ENCODE measurements at places on chromosomes 2 and 18. TPM values are rescaled to one million over a fixed set of nuclear protein-coding genes. Genes with fewer than 3 reads are reported as not detected.

DNA sequence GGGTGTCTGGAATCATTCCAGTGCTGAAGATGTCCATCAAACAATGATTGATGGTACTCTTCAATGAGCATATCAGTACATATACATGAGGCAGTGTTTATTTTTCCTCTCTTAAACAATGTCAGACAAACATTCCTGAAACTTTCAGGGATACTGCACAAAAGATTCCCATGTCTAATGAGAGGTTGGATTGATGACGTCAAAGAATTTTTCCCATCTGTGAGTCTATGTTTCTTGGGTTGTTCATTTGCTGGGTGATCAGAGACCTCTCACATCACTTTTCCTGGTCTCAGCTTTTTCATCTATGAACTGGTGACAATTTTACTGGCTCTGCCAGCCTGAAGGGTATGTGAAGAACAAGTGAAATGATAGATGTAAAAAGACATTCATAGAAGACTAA, 325.5 kb downstream of the EN1 start:
- no peaks in the 10 kb centered on the region for H3K36me3 ChIP-seq
- no peaks in the 10 kb centered on the region for H3K4me1 ChIP-seq

DNA sequence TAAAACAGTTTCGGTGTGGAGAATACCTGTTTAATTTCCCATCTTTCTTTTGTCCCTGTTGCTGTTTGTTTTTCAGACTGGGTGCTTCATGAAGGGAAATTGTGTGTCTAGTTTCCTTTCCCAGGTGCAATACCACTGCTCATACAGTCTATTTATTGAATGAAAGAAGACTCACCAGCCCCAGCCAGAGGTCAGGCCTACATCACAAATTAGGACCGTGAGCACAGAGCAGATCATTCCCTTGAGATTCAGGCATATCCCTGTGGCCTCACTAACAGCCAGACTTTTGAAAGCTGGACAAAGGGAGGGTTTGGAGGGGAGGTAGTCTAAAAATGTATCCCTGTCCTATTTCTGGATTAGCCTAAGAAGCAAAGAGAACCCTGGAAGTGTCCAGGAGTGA, 278.9 kb downstream of the IRS1 start:
- no peak for DNase-seq
- H3K4me3 ChIP-seq = no peak overlapping the region
- H3K4me1 ChIP-seq = no peaks in the 10 kb centered on the region
- H3K27me3 ChIP-seq = no peaks in the 10 kb centered on the region
- H3K36me3 ChIP-seq = no peaks in the 10 kb centered on the region

DNA sequence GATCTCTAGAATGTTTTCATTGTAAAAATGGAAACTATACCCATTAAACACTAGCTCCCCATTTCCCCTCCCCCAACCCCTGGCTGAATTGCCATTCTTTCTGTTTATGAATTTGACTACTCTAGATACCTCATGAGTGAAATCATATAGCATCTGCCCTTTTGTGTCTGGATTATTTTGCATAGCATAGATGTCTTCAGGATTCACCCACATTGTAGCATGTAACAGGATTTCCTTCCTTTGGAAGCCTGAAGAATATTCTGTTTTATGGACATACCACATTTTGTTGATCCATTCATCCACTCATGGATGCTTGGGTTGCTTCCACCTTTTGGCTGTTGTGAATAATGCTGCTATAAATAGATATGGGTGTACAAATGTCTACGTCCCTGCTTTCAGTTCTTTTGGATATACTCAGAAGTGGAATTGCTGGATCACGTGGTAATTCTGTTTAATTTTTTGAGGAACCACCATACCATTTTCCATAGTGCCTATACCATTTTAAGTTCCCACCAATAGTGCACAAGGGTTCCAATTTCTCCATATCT, 7.7 kb upstream of the ASB1 start:
- no peak for DNase-seq
- H3K27me3 ChIP-seq = no peaks in the 10 kb centered on the region
- H3K4me1 ChIP-seq = no peaks in the 10 kb centered on the region
- no peak overlapping the region for H3K4me3 ChIP-seq
- no peaks in the 10 kb centered on the region for H3K36me3 ChIP-seq
- H3K27ac ChIP-seq = no peak overlapping the region

DNA sequence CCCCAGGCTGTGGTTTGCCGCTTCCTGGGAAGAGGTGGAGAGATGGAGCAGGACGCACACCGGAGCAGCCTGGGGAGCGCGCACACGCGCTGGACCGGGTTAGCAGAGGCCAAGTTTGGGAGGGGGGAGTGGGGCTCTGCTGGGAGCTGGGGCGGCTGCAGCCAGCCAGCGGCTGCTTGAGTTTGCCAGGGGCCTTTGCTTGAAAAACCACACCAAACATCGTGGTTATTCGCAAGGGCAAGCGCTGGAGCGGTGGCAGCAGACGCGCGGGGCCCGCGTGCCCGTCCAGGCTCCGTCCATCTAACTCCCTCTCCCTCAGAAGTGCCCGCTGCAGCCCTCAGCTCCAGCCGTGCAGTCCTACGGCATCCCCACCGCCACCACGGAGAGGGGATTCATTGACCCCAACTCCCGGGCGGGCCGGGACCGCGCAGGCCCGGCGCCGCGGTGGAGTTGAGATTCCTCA, 4.6 kb downstream of the PTGR3 start:
- no peak for DNase-seq
- peaks cover 72% of the 10 kb centered on the region for H3K4me1 ChIP-seq
- H3K27me3 ChIP-seq = no peaks in the 10 kb centered on the region
- peak overlapping the region; percentile 100 for H3K4me3 ChIP-seq
- peaks cover 4% of the 10 kb centered on the region for H3K36me3 ChIP-seq

GRCh38 chr2:23900541-23901322, 26.2 kb downstream of the ATAD2B start:
- no peak for DNase-seq
- H3K36me3 ChIP-seq = no peaks in the 10 kb centered on the region
- peak overlapping the region; percentile 26 for H3K27ac ChIP-seq
- peaks cover 23% of the 10 kb centered on the region for H3K4me1 ChIP-seq
- no peaks in the 10 kb centered on the region for H3K27me3 ChIP-seq
- no peak overlapping the region for H3K4me3 ChIP-seq

DNA sequence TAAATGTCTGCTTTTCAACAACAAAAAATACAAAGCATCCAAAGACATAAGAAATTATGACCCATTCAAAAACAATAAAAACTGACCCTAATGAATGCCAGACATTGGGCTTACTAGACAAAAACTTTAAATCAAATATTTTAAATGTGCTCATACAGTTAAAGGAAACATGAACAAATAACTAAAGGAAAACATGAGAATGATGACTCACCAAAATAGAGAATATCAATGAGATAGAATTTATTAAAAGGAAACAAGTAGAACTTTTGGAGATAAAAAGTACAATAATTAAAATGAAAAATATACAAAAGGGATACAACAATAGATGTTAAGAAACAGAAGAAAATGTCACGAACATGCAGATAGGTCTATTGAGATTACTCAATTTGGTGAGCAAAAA, 110.6 kb downstream of the TRABD2A start:
- H3K36me3 ChIP-seq = no peaks in the 10 kb centered on the region
- no peak for DNase-seq
- no peaks in the 10 kb centered on the region for H3K4me1 ChIP-seq
- no peak overlapping the region for H3K4me3 ChIP-seq
- H3K27ac ChIP-seq = no peak overlapping the region

DNA sequence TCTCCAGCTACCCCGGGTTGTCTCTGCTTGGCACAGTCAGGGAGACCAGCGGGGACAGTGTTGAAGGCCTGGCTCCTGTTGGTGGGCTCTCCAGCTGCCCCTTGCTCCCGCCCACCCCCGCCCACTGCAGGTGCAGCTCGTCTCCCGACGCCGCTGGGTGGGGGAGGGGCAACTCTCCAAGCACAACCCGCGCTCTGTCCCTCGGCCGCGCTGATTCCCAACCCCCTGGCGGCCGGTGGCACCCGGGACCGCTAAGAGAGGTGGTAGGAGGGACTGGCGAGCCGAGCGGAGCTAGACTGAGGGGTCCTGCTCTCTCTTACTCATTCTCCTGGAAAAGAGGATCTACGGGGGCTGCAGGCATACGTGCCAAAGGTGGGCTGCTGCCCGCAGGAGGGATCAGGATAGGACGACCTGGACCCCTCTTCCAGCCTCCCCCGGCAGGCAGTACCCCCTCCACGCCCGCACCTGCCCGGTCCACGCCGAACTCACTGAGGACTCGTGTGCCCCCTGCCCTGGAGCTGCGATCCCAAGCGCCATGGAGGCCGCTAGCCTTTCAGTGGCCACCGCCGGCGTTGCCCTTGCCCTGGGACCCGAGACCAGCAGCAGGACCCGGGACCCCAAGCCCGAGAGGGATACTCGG, 44.5 kb downstream of the DDX18 start:
- peaks cover 6% of the 10 kb centered on the region for H3K4me1 ChIP-seq
- H3K36me3 ChIP-seq = no peaks in the 10 kb centered on the region
- peaks cover 35% of the 10 kb centered on the region for H3K27me3 ChIP-seq
- DNase-seq = no peak
- H3K27ac ChIP-seq = no peak overlapping the region

DNA sequence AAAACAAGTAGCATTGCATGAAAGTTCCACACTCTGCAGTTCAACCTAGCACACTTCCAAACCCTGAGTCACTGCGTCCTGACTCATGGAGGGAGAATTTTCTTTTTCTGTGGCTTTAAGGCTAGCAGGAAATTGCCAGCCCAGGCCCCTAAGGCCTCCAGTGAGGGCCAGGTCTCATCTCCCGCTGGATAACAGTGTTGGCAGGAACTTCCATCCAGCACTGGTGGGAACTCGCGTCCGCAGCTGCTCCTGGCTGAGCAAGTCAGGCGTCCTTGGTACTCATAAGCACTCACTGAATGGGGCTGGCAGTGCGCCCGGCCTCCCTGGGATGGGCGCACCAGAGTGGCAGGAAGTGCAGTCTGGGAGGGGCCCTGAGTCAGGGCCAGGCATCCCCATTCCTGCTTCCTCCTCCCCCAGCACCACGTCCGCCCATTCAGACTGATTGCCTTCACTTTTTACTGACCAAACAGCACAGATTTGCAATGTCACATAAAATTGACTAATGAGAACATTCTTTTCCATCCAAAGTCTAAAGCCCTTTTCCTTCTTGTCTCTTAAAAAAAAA, 14.3 kb downstream of the MALL start:
- peak overlapping the region; percentile 82 for H3K27ac ChIP-seq
- H3K27me3 ChIP-seq = no peaks in the 10 kb centered on the region
- peaks cover 14% of the 10 kb centered on the region for H3K4me1 ChIP-seq
- peak; percentile 92 for DNase-seq

The SOX11 gene
- 2.6 TPM for total RNA-seq

The SPP2 gene
- total RNA-seq = not detected

The LAPTM4A gene
- 246 TPM for total RNA-seq

The RAB17 gene
- total RNA-seq = 2.8 TPM

All from sigmoid colon (tissue), 7 donors.